ENCODE measurements at places on chromosomes 12 and 14.

DNA sequence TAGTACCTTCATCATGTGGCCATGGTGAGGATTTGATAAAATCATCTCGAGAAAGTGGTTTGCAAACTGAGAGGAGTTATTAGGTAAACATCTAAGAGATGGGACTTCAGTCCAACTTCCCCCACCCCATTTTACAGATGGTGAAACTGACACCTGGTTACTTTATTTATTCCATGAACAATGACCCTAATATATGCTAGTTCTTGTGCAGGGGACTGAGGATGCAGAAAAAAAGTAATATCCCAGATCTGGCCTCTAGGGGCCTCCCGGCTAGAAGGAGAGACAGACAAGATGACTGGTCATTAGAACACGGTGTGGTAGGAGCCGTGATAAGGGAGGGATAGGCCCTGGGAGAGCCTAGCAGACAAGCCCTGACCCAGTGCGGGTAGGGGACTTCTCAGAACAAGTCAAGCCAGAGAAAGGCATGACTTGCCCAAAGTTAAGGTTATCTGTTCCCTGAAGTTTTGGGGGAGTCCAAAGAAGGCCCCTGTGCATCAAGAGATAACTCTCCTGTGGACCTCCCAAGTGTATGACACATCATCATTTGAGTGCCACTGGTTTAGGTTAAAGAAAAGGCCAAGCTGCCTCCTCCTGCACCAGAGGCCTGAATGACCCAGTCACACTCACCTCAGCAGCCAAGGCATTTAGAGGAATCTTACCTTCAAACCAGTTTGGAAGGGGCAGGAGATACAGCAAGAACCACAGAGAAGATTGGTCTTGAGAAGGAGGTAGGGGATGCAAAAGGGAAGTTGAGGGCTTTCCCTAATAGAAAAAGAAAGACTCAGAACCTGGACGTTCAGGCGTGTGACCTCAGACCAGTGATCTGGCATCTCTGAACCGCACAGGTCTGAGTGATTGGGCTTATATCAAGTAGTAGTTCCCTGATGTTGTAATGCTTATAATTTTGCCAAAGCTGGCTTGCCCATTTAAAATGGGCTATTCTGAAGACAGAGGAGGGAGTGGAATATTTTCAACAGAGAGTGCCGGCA is 1.6 kb downstream of the CMKLR1 start:
- no peak for DNase-seq

DNA sequence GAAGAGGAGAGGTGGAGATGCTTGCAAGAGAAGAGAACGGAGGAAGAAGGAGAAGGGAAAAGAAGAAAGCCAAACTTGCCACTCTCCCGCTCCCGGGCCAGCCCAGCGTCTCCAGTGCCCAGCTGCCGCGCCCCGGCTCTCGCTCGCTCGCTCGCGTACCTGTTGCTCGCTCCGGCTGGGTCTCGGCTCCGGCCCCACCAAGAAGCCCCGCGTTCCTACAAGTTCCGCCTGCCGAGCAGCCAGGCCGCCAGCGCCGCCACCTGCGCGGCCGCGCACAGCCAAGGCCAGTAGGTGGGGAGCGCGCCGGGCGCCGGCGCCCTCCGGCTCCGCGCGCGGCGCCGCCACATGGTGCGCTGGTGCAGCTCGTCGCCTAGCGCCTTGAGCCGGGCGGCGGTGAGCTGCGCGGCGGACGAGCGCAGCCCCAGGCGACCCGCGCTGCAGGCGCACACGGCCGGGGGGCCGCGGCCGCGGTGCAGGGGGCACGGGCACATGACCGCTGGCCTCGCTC is 370 bp downstream of the HRK start:
- no peak for DNase-seq

DNA sequence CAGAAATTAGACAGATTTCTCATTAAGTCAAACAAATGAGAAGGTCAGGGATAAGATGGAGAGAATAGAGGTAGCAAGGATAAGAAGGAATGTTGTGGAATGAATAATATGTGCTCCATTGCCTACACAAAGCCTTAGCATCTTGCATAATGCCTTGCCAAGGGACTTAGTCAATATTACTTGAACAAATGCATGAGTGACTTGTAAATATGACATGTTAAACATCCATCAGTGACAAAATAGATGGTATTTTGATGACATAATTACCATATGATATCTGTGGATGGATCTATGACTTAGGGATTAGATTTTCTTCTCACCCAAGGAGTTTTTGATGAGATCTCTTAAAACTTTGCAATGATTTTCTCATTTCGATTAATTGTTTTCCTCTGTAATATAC is 194.1 kb upstream of the RASSF8 start:
- DNase-seq: no peak

GRCh38 chr12:46404225-46404631 is 31.7 kb upstream of the SLC38A2 start:
- no peak for DNase-seq

DNA sequence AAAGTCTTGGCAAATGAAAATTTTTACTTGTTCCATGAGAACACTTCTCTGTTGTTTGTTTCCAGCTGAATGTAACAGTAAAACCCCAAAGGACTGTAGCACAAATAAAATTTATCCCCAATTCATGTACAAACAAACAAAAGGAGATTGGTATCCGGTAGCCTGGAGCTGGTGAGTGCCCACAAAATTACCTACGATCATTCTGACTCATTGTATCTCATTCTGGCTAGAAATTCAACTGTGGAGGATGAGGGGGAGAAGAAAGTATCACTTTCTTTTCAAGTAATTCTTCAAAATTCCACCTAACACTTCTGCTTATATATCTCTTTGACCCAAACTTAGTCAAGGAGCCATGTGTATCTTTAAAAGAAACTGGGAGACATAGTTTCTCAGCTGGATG is 268.5 kb downstream of the ALG10B start:
- no peak for DNase-seq

GRCh38 chr14:35287431-35288013 is 4.7 kb upstream of the PSMA6 start:
- no peak for DNase-seq

DNA sequence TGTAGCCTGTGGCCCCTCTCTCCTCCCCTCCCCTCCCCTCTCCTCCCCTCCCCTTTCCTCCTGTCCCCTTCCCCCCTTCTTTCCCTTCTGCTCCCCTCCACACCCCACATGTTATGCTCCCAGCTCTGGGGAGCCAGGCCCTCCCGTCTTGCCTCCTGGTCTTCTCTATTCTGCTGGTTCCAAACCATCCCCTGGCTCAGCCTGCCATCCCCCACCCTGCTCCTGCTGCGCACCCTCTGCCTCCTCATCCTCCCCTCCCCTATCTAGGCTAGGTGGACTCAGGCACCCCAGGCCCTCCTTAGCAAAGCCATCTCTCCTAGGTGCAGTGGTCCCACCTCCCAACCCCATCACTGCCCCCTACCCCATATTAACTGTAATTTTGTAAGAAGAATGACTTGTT is 99.5 kb downstream of the CALM1 start:
- DNase-seq: no peak

DNA sequence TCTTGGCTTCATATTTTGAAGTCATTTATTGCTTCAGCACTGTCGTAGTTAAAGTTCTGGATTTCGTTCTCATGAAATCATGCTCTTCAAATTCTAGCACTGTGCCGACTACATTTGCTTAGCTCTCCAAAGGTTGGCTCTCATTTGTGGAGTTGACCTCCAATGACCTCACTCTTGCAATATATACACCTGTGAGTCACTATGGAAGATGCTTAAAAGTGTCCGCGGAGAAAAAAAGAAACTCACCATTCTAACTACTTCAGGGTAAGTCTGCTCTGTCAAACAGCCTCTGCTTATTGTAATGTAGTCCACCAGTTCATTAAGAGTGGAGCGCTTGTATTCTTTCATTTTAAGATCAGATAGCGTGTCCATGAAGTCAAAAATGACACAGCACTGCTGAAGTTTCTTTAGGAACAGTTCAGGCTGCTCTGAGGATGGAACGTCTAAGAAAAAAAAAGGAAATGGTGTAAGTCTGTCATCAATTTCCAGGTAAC is 89.7 kb downstream of the PPP2R5E start:
- no peak for DNase-seq

DNA sequence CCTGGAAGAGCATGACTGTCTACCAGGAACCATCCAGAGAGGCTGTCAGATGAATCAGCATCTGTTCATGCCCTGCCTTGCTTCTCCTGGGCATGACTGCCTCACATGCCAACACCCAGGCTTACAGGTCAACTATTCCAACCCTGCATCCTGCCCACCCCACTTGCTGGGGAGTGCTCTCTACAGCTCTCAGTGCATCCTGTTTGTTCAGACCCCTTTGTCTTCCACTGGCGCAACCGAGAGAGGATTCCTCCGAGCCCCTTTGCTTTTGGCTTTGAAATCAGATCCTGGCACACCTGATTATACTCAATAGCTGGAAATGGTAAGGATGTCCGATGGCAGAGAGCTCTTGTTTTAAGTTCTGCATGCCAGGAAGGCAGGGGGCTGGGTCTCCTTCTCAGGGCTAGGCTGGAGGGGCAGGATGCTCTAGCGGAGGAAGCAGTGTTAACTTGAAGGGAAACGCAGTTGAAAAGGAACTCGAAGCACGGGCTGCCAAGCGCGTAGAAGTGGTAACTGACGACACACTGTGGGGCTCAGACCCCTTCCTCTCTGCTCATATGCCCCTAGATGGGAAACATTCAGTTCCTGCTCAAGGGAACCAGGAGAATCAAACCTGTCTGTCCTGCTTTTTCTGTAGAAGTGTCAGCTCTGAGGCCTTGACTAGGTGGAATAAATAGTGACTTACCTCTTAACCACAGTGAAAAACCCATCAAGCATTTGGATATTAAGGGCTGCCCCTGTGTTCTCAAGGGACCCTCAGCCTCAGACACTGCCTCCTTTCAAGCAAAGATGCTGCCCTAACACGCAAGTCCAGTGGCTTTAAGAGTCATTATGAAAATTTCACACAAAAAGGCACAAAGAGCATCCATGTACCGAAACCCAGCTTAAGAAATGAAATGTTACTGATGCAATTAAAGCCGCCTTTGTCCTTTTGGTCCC is 297.5 kb downstream of the ZFP36L1 start:
- no peak for DNase-seq

DNA sequence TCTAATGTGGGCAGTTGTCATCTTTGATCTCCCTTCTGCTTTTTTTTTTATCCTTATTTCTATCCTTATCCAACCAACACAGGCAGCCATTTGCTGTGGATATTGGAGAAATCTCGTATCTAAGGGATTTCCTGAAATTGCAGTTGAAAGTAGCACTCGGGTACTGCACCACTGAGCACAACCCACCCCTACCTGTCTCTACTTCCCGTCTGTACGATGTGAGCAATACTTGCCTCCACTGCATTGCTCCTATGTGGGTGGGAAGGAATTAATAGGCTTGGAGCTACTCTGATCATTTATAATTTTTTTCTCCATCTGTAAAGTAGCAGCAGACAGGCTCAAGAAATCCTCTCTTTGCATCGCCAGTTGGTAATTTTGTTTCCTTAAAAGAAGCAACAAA is 300.4 kb downstream of the SNAPC1 start:
- DNase-seq: no peak

GRCh38 chr12:102051431-102051965 is 10.3 kb downstream of the WASHC3 start:
- DNase-seq: no peak

DNA sequence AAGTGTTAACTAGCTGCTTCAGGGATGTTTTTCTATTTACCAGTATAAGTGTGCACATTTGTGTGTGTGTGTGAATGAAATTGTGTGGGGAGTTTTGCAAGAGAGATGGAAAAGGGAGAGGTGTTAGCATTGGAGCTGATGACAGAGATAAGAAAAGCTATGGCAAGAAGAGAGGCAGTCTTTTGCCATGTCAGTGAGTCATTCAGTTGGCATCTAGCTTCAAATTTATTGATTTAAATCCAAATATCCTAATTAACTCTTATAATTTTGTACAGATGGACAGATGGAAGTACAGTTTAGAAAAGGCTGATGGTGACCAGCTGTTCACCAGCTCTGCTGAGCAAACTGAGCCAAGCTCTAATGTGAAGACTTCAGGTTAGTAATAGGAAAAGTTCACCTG is 3.3 kb upstream of the BHLHE41 start:
- DNase-seq: no peak

DNA sequence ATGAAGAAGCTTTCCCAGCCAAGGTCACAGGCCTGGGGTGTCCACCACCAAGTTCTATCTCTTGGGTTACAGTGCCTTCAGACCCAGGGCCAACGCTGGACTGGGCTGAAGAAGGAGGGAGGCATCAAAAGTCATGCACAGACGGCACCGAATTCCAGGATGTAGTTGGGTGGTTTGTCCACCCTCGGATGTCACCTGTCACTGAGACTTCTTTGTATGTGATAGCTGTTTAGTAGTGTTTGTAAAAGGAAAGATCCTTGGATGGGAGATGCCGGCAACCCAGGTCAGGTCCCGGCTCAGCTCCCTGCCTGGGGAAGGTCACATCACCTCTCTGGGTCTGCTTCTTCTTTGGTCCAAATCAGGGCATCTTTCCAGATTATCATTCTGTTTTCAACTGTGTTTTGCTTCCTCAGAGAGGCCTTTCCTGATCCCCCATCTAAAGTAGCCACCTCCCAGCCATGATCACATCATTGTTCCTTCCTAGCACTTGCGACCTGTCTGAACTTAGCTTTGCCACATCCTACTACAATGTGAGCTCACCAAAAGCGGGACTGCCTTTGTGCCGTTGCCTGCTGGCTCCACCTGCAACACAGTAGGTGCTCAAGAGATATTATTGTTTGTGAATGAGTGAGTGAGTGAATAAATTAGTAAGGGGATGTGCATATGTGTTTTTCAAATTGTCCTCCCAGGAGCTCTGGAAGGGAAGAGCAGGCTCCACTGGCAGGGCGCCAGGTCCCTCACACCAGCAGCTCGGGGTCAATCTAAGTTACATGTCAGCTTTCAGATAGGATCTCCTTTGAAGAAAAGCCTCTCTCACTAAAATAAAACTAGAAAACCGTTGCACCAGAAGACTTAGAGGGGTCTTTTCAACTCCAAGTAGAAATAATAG is 2.1 kb downstream of the TSPAN11 start:
- DNase-seq: no peak

GRCh38 chr12:5589054-5589453 is 157.1 kb downstream of the NTF3 start:
- no peak for DNase-seq

All from NCI-H524 (cell line).